ENCODE measurements at places on chromosomes 2 and 18. TPM values are rescaled to one million over a fixed set of nuclear protein-coding genes. Genes with fewer than 3 reads are reported as not detected.

The SYT4 gene
- not detected for total RNA-seq

The NTSR2 gene
- total RNA-seq: not detected

The TGOLN2 gene
- 82.1 TPM for total RNA-seq

The NUP35 gene
- total RNA-seq: 9.0 TPM

The NXPH2 gene
- total RNA-seq: not detected

The TUBA4B gene
- not detected for total RNA-seq

The KHK gene
- total RNA-seq: not detected

The SULT1C4 gene
- not detected for total RNA-seq

The CYP26B1 gene
- total RNA-seq: 85.6 TPM

Measured in placental epithelial cell (primary cell).